Endothelial cell (in vitro differentiated cells): ENCODE measurements at places on chromosomes 5 and 9.

GRCh38 chr5:126641387-126641786, 40.6 kb downstream of the PHAX start:
- no peak for DNase-seq

DNA sequence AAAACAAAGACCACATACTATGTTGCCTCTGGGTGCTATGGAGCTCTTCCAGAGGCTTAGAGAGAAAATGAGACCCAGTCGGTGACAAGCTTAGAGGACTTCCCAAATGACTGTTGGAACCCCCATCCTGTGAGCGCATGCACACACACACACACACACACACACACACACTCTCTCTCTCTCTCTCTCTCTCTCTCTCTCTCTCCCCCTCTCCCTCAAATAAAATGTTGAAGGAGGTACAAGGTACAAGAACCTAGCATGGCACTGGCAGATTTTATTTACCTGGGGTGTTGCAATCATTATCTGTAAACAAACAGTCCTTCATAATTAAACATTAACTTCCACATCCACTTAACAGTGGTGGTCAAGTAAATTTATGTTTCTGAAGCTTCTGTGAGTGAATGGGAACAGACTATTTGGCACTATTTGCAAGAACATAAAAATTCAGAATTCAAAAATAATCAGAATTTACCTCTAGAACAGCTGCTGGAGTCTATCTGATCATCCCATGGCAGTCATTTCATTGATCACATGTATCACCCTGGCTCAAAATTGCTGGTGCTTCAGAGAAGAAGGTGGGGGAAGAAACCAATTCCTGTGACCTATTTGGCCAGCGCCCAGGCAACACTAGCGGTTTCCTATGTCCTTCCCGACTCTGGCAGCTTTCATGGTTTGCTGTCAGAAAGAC, 24.9 kb downstream of the TRPM3 start:
- DNase-seq: no peak

DNA sequence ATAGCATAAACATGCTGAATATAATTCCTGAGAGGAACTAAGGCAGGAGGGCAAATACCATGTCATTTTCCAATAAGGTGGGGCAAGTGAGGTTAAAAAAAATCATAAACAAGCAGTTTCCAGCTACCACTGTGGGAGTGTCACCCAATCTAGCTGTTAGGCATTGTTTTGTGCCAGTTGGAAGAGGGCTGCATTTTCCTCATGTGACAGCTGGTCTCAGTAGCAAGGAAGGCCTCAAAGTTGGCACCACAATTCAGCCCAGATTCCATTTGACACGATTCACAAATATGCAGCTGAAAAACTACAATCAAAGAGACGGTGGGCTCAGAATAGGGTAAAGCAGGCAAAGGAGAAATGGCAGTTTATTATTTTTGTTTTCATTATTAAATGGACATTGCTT, 636.1 kb downstream of the KIF4B start:
- no peak for DNase-seq

DNA sequence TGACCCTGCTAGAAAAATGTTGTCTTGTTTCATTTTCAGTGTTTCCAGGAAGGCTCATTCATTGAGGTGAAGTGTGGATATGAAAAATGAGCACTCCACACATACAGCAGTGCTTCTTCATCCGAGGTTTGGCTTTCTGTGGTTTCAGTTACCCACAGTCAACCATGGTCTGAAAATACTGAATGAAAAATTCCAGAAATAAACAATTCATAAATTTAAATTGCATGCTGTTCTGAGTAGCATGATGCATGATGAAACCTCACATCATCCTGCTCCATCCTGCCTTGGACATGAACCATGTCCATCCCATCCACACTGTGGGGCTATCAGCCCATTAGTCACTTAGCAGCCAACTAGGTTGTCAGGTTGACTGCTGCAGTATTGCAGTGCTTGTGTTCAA, 10.4 kb upstream of the SLC45A2 start:
- no peak for DNase-seq

- DNase-seq: no peak
Measured at GRCh38 chr5:39177631-39177964, 41.8 kb downstream of the FYB1 start.

GRCh38 chr9:82720515-82720914, 342.4 kb downstream of the RASEF start:
- DNase-seq: no peak

DNA sequence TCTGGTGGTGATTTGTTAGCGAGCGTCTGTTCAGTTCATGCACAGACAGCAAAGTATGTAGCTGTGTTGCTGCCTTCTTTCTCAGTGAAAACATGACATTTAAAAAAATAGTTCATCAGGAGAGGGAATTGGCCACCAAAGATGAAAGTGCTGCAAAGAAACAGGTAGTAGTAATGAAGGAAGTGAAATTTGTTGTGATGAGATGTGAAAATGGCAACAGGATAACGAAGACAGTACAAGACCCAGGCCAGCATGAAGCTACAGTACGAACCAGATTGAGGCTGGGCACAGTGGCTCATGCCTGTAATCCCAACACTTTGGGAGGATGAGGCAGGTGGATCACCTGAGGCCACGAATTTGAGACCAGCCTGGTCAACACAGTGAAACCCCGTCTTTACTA, 136.0 kb downstream of the SMARCA2 start:
- no peak for DNase-seq

DNA sequence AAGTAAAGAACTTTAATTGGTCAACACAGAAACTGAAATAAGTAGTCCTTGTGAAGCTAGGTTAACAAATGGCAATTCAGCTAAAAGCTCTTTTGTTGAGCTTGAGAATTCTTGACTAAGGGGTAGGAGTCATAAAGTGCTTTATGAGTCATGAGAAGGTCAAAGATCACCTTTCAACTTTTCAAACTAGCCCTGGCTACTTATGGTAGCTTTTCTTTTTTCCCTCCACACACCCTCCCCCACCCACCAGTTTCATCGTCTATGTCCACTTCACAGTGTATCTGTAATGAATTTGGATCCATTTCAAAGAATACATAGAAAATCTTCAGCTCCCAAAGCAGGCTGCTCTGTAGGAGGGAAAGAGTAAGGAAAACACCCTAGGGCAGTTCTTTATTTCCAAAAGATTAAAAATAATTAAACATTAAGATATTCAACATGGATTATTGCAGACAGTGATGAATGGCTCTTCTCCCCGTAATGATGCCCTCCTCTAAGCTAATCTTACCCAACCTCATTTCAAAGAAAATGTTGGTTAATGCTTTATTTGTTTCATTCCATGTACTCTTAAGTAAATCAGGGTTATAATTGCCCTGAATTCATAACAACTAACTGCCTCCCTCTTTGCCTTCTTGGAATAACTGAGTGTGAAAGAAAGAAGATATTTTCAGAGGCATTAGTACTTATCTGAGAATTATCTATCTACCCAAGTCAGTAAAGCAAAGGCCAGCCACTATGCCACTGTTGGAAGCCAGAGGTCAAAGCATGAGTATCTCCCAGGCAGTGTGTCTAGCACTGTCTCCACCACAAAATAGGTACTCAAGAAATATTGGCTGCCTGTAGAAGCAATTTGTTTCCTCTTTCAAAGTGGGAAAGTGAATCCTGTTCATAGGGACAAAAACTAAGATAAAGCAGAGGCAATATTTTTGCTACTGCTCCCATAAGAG, 290.6 kb downstream of the PIK3R1 start:
- no peak for DNase-seq

DNA sequence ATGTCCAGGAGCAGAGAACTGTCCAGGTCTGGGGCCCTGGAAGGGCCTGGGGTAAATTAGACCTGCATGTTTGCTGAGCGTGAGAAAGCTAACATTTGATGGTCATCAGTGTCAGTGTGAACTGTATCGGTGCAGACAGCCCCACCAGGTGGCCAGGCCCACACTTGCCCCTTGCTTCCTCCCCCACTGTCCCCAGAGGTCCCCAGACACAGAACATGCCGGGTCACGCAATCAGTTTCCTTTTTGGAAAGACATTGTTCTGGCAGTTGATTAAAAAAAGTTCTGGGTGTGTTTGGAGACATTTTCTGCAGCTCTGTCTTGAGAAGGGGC, 1.5 kb downstream of the NKD2 start:
- no peak for DNase-seq

GRCh38 chr5:96517295-96517694, 84.2 kb upstream of the PCSK1 start:
- DNase-seq: no peak

DNA sequence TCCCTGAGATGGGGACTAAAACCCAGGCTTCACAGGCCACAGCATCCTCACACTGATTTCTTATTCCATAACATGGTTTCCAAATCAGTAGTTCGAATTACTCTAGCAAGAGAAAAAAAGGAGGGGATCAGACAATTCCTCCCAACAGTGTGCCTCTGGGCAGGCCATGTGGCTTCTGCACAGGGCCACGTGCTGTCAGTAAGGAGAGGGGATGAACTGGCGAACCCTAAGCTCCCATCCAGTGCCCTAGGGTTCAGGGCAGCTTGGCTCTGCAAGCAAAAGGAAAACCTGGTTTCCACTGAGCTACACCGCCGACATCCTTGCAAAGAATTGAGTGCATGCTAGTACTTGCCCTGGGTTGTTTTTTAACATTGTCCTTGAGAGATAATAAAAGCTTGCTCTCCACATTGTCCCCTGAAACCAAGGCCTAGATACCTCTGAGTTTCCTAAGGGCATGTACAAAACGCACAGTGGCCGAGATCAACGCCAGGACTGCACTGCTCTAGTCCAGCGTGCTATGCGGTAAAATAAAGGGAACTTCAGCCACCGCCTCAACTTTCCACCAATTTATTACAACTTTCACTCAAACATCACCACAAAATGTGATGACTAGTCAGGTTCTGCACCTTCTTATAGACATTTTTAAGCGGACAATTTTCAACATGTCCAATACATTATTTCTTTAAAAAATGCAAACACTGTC, 4.5 kb downstream of the CAMSAP1 start:
- no peak for DNase-seq

DNA sequence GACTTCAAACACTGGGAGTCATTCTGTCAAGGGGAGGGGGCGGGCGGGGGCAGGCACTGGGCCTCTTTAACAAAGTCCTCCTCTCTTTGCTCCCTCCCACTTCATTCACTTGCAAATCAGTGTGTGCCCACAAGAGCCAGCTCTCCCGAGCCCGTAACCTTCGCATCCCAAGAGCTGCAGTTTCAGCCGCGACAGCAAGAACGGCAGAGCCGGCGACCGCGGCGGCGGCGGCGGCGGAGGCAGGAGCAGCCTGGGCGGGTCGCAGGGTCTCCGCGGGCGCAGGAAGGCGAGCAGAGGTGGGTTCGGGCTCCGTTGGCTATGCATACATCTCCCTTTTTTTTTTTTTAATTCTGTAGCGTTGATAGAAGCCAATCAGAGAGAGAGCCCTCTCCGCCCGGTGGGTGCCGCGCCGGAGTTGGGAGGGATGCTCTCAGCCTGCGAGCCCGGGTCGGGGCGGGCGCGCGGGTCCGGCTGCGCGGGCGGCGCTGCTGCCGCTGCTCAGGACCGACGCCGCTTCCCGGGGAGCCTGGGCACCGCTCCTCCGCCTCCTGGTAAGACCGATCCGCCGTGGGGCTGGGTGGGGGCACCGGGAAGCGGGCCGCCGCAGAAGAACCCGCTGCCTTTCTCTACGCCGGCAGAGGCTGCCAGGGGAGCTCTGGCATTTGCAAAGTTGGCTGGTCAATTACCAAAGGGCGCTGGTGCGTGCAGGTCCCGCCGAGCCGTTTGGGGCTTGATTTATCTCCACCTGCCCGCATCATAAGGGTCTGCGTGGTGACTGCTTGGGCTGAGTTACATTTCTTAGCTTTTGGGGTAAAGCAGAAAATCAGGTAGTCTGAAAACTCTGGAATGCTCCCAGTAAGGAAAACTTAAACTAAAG, at the start of gene CDH6:
Gene CDH6 (plus strand): TSS at position 96 of the 877 bp plus-strand sequence. CDS start 73,788 bp downstream, outside the sequence.
- DNase-seq: peak; percentile 48

DNA sequence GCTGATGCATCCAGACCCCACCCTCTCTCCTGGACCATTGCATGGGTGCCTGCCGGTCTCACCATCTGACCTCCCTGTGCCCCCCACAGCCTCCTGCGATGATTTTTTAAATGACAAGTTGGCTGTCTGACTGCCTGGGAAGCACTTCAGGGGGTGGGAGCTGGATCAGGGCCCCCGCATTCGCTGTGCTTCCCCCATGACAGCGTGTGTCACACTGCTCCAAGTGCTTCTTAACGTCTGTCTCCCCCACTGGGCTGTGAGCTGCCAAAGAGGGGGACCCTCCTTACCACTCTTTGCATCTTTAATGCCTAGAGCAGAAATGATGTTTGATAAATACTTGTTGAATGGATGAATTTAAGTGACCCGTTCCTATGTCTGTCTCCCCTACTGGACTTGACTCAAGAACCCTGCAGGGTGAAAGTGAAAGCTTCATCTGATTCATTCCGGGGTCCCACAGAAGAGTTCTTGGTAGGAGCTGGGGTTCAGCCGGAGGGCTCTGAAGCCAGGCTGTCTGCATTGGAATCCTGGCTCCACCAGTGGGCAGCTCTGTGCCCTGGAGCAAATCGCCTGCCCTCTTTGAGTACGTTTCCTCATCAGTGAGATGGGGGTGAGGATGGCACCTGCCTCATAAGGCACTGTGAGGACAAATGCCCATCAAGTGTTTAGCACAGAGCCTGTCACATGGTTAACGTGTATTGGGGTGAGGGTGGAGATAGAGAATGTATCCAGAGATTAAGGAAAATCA, 7.6 kb upstream of the EGR1 start:
- no peak for DNase-seq

GRCh38 chr9:14133394-14133793, 180.5 kb downstream of the NFIB start:
- DNase-seq: no peak

GRCh38 chr5:117769877-117770276, 1195.3 kb upstream of the SEMA6A start:
- DNase-seq: no peak

- no peak for DNase-seq
Measured at GRCh38 chr5:122181863-122182262, 52.5 kb downstream of the ZNF474 start.

DNA sequence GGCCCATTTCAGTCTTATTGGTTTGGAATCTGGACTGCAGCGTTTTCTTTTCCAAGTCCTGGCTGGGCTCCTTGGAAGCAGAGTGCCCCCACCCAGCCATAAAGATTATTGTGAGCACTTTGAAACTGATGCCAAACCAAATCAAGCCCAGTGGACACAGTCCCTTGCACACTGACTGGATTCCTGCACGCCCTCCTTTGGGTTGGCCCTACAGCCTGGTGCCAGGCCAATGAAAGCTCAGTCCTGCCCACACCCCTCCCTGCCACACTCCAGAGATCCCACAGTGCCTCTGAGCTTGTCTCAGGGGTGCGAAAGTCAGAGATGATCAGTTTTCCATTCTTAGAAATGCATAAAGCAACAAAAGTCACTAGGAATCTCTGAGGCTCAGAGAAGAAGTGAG, 181.9 kb downstream of the CETN3 start:
- DNase-seq: no peak

GRCh38 chr9:129340427-129341170, 162.5 kb upstream of the IER5L start:
- no peak for DNase-seq

GRCh38 chr9:69377291-69377690, 52.3 kb downstream of the ENTREP1 start:
- DNase-seq: no peak

DNA sequence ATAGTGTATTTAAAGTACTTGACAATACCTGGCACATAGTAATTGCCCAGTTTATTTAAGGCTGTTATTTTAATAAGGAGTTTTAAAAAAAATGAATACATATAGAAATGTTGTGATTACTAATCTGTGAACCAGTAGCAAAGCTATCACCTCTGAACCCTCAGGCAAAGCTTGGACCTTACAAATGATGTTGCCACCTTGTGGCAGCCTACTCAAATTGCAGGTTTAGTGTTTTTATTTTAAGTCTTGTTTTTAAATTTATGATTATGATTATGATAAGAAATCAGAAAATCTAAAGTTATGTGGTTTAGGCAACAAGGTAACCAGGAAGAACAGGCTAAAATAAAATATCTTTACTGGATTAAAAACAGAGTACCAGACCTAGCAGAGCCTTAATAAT, 35.8 kb downstream of the PPARGC1B start:
- DNase-seq: no peak
